Osteoblast (primary cell): ENCODE measurements at places on chromosomes 2 and 18. TPM values are rescaled to one million over a fixed set of nuclear protein-coding genes. Genes with fewer than 3 reads are reported as not detected.

The CRACDL gene
- not detected in 2 replicates for total RNA-seq

The NAPG gene
- 43.9 and 47.4 TPM in 2 replicates for total RNA-seq

The CACNB4 gene
- 2.4 and 4.3 TPM in 2 replicates for total RNA-seq

The FAM228A gene
- 1.4 and 1.5 TPM in 2 replicates for total RNA-seq

DNA sequence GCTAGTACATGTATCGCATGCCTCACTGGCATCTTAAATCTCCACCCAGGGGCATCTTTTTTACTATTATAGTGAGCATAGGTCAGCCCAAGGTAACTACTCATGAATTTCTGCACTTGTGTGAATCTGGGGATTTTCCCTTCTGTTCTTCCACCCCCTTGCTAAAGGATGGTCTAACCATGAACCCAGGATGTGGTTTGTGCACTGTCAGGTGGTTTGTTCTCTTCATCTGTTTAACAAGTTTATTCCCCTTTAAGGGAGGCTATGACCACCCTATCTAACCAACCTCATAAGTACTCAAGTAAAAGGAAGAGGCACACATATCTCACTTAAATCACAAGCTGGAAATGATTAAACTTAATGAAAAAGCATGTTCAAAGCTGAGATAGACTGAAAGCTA lies 243.0 kb downstream of the RPRM start:
- H3K4me1 ChIP-seq, result no peaks in the 10 kb centered on the region
- DNase-seq, result no peak
- no peak overlapping the region for H3K4me3 ChIP-seq
- H3K36me3 ChIP-seq, result no peaks in the 10 kb centered on the region
- no peak overlapping the region for H3K27ac ChIP-seq

- H3K4me1 ChIP-seq, result no peaks in the 10 kb centered on the region
- H3K4me3 ChIP-seq, result peak overlapping the region; percentile 53
Observed at GRCh38 chr18:24659827-24660720, 199.6 kb downstream of the HRH4 start.

DNA sequence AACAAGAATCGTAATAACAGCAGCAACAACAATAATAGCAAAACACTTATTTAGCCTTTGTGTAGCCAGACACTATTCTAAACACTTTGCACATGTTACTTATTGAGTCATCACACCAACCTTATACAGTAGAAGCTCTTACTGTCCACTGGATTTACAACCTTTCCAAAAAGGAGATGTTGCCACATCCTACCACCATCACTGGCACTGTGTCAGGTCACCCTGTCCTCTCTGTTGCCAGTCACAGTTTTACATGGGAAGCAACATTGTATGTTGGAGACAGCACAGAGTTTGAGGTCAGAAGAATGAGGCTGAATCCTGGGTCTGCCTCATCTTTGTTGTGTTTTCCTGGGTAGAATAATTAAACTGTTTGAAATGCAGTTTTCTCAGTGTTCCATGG lies 201.4 kb upstream of the EPAS1 start:
- no peaks in the 10 kb centered on the region for H3K36me3 ChIP-seq
- no peak overlapping the region for H3K27ac ChIP-seq
- peaks cover 19% of the 10 kb centered on the region for H3K4me1 ChIP-seq
- no peaks in the 10 kb centered on the region for H3K27me3 ChIP-seq
- no peak overlapping the region for H3K4me3 ChIP-seq
- DNase-seq, result no peak

GRCh38 chr2:100270381-100271146 lies 51.7 kb downstream of the LONRF2 start:
- H3K36me3 ChIP-seq, result no peaks in the 10 kb centered on the region
- no peak for DNase-seq
- H3K4me1 ChIP-seq, result no peaks in the 10 kb centered on the region

GRCh38 chr18:23682472-23682871 lies 6.8 kb upstream of the LAMA3 start:
- no peaks in the 10 kb centered on the region for H3K36me3 ChIP-seq
- H3K27me3 ChIP-seq, result peaks cover 13% of the 10 kb centered on the region
- no peak overlapping the region for H3K4me3 ChIP-seq

DNA sequence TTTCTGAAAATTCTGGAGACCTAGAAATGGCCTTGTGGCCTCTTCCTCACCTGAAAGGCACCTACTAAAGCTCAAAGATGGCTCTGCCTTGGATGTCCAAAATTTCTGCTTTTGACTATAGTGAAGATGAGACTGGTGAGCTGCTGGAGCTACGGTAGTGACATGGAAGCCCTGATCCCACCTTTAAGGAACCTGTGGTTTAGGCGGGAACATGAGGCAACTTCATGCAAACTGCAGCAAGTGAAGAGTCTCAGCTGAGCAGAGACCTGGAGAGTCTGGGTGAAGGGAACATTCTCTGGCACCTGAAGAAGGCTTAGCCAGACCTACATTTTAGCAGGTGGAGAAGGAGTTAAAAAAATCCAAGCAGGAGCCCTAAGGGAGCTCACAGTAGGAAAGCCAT lies 40.0 kb downstream of the GORASP2 start:
- H3K36me3 ChIP-seq, result peaks cover 49% of the 10 kb centered on the region
- no peak overlapping the region for H3K27ac ChIP-seq
- no peaks in the 10 kb centered on the region for H3K27me3 ChIP-seq

DNA sequence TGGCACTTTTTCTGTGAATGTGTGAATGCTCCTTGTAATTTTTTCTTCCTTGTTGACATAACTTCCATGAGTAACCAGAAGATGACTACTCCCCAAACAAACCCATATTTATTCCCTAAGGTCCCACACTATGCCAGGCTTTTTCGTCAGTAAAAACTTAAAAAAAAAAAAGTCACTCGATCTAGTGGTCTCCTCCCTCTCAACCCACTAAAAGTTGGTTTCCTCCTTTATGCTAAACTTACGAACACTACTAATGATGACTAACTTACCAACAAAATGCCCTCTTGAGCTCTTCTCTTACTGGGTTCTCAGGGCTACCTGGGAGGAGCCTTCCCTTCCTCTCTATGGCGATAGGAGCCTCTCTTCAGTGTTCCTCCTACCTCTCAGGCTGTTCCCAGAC lies 18.2 kb downstream of the ACVR1 start:
- DNase-seq, result no peak
- H3K4me3 ChIP-seq, result no peak overlapping the region
- H3K36me3 ChIP-seq, result no peaks in the 10 kb centered on the region
- peaks cover 34% of the 10 kb centered on the region for H3K4me1 ChIP-seq
- H3K27me3 ChIP-seq, result no peaks in the 10 kb centered on the region
- peak overlapping the region; percentile 100 for H3K27ac ChIP-seq

DNA sequence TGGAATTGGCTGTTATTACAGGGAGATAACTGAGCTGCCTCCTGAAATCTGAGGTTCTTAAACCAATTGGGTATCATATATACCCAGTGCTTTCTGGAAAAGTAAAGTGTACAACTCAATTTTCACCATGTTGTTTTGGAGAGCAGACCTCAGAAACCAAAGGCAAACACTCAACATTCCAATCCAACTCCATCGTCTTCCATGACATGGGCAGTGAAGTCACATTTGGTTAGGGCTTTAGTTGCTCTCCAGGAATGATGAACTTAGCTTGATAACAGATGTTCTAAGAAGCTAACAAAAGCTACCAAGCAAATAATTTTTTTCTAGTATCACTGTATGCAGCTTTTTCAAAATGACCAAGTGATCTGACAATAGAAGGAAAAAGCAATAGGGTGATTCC lies 107.0 kb upstream of the SLC35G4 start:
- no peak overlapping the region for H3K27ac ChIP-seq
- H3K36me3 ChIP-seq, result no peaks in the 10 kb centered on the region
- no peak overlapping the region for H3K4me3 ChIP-seq
- DNase-seq, result no peak

DNA sequence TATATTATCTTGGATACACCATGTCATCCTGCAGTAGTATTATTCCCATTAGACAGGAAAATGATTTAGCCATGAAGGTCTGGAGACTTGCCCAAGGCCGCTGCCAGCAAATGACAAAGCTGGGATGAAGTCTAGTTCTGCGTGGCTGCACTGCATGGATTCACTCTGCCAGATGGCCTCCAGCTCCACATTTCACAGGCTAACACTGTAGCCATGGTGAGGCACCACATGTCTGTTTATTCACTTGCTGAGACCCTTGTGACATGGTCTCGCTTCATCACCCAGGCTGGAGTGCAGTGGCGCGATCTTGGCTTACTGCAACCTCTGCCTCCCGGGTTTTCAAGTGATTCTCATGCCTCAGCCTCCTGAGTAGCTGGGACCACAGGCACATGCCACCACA lies 31.5 kb upstream of the SCG2 start:
- no peak overlapping the region for H3K27ac ChIP-seq
- no peaks in the 10 kb centered on the region for H3K36me3 ChIP-seq
- H3K4me3 ChIP-seq, result no peak overlapping the region
- no peak for DNase-seq

DNA sequence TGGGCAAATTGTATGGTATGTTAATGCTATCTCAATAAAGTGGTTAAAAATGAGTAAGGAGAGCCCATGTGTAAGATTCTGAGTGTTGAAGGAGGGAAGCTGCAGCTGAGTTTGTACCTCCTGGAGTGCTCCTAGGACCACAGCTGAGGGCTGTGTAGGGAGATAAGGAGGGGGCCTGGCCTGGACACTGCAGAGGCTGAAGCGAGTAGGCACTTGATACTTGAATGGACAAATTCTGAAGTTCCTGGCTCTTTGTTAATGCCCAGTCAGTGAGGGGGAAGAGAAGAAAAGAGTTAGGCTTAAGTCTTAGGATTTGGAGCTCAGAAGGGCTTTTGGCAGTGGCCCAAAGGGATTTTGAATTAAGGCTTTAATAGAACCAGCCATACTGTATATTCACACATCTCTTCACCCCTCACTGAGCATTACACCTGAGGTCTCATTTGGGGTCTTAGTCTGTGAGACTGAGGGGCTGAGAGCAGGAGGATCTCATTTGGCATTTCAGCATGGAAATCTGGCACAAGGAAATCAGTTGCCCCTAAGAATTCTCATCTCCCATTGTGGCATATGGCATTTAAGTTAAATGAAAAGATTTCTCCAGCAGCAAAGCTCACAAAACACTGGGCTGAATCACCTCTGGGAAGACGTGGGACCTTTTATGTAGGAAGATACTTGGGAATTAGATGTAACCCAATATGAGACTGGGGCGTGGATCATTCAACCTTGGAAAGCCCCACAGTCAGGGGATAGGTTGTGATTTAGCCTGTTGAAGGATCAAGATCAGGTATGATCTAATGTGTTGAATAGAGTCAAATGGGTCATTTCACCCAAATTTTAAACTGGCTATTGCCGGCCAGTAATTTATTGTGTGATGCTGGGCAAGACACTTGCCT lies 46.8 kb downstream of the LIPG start:
- H3K27me3 ChIP-seq, result no peaks in the 10 kb centered on the region
- DNase-seq, result no peak
- H3K36me3 ChIP-seq, result no peaks in the 10 kb centered on the region
- peaks cover 6% of the 10 kb centered on the region for H3K4me1 ChIP-seq

- no peaks in the 10 kb centered on the region for H3K27me3 ChIP-seq
- no peak overlapping the region for H3K27ac ChIP-seq
- no peak for DNase-seq
- H3K36me3 ChIP-seq, result no peaks in the 10 kb centered on the region
Observed at GRCh38 chr2:40404517-40404916, 47.4 kb downstream of the SLC8A1 start.

- no peaks in the 10 kb centered on the region for H3K4me1 ChIP-seq
- no peak overlapping the region for H3K27ac ChIP-seq
- H3K27me3 ChIP-seq, result no peaks in the 10 kb centered on the region
Observed at GRCh38 chr2:233060501-233060979, 398 bp downstream of the INPP5D start.

DNA sequence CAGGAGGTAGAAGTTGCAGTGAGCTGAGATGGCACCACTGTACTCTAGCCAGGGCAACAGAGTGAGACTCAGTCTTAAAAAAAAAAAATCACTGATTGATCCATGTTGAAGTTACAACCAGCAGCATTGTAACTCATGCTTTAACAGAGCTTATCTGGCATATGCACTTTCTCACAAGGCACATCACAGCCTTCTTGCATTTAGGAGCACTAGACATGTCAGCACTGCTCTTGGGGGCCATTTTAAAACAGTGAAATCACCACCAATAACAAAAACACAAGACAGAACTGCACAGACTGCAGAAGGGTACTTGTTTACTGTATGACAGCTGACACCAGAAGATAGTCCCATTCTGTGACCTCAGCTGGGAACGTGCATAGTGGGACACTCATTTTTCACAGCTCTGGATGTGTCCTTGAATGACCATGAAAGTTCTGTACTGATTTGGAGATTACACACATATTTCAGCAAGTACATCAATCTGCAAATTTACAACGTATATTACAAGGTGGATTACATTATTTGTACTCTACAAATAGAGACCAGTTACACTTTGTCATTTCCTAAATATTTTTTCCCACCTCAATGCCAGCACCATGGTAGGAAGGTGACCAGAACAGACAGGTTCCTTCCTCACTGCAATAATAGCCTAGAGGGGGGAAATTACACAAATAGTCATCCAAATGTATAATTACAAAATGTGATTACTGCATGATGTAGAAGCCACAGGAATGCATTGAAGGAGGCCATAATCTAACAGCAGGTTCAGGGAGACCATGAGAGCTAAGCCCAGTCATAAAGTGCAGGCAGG lies 35.1 kb downstream of the CCBE1 start:
- H3K27me3 ChIP-seq, result no peaks in the 10 kb centered on the region
- H3K36me3 ChIP-seq, result no peaks in the 10 kb centered on the region
- no peak overlapping the region for H3K4me3 ChIP-seq
- H3K4me1 ChIP-seq, result peaks cover 67% of the 10 kb centered on the region
- H3K27ac ChIP-seq, result peak overlapping the region; percentile 92

DNA sequence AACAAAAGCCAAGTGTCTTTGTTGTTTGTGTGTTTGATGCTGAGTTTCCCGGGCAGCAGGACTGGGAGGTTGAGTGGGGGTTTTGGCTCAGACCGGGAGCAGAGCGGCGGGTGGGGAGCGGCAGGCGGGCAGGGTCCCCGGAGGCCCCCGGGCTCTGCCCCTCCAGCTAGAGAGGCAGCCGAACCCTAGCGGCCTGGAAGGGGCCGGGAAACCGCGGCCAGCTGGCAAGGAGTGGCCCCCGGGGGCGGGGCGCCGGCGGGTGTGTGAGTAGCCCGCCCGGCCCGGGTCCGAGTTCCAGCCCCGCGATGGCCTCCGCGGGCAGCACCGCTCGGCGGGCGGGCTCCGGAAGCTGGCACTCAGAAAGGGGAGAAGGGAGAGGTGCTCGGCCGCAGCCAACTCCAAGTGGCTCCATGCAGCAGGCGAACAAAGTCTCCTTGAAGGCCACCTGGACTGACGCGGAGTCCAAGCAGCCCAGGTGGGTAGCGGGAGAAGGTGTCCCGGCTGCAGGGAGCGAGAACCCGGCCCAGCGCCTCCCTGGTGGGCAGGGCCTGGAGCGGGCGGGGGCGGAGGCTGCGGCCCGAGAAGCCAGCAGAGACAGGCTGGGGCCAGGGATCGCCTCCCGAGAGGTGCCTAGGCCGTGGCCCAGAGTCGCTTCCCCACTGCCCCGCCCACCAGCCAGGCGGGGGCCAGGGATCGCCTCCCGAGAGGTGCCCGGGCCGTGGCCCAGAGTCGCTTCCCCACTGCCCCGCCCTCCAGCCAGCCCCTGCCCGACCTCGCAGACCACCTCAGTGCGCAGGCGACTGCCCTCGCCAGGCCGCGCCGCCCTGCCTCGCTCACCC lies at the start of gene ANKRD53:
Gene ANKRD53 (plus strand): TSS at position 290 of the 839 bp plus-strand sequence. CDS start 16 bp downstream, at position 306.
- DNase-seq, result peak; percentile 90
- peaks cover 19% of the 10 kb centered on the region for H3K4me1 ChIP-seq
- peak within 1 kb of the TSS; percentile 88 for H3K4me3 ChIP-seq
- H3K27ac ChIP-seq, result peak within 1 kb of the TSS; percentile 94
